ENCODE measurements at places on chromosomes 2 and 18. TPM values are rescaled to one million over a fixed set of nuclear protein-coding genes. Genes with fewer than 3 reads are reported as not detected.

DNA sequence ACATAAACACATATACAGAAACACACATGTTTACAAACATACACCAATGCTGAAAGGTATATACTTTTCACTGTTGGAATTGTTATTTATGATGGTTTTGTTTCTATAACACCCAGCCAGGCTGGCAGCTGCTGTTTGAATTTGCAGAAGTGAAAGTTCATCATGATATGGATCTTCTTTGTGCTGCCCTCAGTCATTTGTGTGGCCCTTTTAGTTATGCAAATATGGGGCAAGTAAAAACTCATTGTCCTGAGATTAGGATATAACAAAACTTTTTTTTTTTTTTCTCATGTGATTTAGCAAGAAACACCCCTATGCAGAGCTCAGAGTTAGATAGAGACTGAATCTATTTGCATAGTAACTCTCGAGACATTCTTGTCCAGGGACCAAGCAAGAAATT is 714.1 kb downstream of the KCNJ3 start:
- no peak for DNase-seq

DNA sequence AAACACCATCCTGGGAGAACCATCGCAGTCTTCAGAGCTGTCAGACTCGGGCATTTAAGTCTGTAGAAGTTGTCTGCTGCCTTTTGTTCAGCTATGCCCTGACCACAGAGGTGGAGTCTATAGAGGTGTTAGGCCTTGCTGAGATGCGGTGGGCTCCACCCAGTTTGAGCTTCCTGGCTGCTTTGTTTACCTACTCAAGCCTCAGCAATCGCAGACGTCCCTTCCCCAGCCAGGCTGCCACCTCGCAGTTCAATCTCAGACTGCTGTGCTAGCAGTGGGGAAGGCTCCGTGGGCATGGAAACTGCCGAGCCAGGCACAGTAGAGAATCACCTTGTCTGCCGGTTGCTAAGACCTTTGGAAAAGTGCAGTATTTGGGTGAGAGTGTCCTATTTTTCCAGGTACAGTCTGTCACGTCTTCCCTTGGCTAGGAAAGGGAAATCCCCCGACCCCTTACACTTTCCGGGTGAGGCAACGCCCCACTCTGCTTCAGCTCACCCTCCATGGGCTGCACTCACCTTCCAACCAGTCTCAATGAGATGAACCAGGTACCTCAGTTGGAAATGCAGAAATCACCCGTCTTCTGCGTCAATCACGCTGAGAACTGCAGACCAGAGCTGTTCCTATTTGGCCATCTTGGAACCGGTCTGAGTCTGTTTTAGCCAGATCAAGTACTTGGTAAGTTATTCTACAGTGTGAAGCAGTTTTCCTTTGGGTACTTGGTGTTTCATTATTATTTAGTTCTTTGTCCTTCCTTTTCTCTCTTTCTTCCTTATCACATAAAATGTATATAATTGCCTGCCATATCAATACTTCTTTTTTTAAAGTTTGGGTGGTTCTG is 71.5 kb downstream of the CDC42EP3 start:
- no peak for DNase-seq

Gene TEKT4
- total RNA-seq: 0.32 TPM

- no peak for DNase-seq
Observed at GRCh38 chr18:25883091-25883490, 207.3 kb downstream of the SS18 start.

DNA sequence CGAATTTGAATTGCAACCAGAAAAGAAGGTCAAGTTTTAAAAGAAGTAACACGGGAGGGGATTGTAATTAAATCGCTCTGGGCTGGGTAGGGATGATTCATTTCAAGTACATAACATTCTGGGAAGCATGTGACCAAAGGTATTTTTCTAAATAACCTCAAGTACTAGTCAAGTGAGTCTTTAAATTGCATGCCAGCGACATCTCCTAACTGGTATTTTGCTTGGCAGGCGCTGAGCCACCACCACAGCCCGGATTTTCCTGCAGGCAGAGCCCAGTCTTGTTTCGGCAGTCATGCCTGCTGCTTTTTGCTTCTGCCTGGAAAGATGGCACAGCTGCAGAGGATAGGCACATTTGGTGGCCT is 33.7 kb upstream of the NPAS2 start:
- no peak for DNase-seq

DNA sequence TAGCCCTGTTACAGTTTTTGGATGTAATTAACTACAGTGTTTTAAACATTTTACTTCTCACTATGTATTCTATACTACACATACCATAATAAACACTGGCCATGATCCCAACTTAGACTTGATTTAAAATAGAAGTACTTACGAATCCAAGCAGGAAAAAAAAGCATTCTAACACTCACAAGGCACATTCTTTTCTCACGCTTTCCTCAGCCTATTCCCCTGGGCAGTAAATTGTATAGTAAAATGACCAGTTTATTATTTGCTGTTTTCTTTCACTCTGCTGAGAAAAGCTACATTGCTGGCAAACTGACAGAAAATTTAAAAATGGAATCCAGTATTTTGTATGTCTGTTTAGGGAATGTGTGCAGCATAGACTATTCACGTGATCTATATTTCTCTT is 2.8 kb upstream of the TANC1 start:
- DNase-seq: no peak

DNA sequence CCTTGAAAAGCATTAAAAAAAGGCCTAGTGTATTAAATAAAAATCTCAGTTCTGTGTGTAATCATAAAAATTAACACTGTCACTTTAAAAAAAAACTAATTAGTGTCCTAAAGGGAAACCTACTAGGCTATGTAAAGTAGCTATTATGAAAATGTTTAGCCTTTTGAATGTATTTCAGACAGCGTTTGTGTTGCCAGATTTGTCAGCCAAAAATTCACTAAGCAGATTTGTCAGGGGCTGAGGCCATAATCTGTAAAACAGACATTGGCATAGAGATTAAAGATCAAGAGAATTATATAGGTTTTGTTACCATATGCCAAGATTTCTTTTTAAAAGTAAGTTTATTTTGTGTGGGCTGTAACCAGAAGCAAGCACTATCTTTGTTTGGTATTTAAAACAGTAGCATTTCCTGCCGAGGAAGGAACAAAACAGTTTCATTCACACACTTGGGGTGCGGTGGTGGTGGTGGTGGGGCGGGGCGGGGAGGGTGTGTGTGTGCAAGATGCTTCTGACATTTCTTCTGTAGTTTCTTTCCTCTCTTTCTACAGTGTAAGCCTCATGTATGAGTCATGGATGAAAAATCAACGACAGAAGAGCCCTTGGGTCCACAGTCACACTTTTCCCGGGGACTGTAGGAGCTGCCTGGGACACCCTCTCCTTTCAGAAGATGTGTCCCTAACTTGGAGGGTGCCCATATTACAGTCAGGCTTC is 328.5 kb upstream of the FANCL start:
- DNase-seq: no peak

DNA sequence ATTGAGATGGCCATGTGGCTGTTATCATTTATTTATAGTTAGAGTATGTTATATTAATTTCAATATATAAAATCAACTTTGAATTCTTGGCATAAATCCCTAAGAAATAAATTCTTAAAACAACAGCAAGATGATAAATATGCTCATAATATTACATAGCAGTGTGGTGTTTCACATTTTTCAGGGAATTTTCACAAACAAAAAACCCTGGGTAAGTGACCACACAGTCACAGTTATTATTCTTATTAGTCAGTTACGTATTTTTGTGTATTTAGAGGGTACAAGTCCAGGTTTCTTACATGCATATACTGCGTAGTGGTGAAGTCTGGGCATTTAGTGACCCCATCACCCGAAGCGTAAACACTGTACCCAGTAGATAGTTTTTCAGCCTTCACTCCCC is 289.5 kb upstream of the REV1 start:
- no peak for DNase-seq

DNA sequence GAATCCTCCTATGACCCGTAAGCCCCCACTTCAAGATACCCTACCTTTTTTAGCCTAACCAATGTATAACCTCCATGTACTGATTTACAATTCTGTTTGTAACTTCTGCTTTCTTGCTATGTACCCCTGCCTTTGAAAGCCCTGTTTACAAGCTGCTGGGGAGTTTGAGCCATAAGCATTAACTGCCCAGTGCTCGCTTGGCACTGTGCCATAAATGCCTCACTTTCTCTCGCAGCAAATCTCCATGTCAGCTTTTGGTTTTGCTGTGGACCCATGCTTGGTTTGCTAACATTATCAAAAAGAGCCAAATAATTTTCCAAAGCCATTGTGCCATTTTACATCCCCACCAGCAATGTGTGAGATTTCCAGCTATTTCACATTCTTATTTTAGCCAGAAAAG is 51.8 kb downstream of the TEX51 start:
- DNase-seq: no peak

- DNase-seq: no peak
Observed at GRCh38 chr2:236127010-236127409, 41.2 kb downstream of the GBX2 start.

Gene MAP3K19
- not detected for total RNA-seq

Gene GFPT1
- 85.7 TPM for total RNA-seq

DNA sequence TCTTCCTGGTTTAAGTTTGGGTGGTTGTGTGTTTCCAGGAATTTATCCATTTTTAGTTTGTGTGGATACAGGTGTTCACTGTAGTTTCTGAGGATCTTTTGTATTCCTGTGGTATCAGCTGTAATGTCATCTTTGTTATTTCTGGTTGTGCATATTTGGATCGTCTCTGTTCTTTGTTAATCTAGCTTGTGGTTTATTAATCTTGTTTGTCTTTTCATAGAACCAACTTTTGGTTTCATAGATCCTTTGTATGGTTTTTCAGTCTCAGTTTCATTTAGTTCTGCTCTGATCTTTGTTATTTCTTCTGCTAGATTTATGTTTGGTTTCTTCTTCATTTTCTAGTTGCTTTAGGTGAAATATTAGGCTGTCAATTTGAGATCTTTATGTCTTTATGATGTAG is 202.4 kb upstream of the ZSWIM2 start:
- no peak for DNase-seq

DNA sequence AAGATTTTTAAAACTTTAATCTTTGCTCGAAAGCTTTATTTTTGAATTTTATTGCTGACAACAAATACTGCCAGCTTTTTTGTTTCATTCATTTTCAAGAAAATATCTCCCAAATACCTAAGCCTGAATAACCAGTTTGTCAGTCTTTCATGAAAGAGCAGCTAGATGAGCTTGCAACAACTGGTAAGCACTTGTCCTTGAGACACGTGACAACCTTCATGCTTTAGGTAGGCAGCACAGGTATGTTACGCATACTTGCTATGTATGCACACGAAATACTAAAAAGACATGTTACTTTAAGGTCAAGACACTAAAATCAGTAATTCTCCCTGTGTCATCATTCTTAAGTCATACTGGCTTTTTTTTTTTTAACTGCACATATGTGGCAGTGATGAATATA is 12.3 kb downstream of the CEBPZ start:
- DNase-seq: no peak

GRCh38 chr18:6374340-6374739 is 40.4 kb downstream of the L3MBTL4 start:
- DNase-seq: no peak

Gene FEV
- total RNA-seq: not detected

- no peak for DNase-seq
Observed at GRCh38 chr18:61502472-61502871, 169.2 kb downstream of the CDH20 start.

DNA sequence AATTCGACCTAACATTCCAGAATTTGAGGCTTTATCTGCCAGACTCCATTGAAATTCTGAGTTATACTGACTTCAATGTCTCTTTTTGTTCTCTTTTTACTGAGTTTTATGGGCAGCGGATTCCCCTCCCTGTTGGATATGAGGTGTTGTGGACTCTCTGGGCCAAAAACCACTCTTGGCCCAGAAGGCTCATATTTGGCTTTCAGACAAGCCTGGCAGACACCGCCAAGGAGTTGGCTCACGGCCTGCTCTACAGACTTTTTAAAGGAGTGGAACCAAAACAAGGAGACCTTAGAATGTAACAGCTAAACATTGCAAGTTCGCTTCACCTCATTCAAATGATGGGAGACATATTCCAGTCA is 206.4 kb upstream of the NCKAP5 start:
- DNase-seq: no peak

DNA sequence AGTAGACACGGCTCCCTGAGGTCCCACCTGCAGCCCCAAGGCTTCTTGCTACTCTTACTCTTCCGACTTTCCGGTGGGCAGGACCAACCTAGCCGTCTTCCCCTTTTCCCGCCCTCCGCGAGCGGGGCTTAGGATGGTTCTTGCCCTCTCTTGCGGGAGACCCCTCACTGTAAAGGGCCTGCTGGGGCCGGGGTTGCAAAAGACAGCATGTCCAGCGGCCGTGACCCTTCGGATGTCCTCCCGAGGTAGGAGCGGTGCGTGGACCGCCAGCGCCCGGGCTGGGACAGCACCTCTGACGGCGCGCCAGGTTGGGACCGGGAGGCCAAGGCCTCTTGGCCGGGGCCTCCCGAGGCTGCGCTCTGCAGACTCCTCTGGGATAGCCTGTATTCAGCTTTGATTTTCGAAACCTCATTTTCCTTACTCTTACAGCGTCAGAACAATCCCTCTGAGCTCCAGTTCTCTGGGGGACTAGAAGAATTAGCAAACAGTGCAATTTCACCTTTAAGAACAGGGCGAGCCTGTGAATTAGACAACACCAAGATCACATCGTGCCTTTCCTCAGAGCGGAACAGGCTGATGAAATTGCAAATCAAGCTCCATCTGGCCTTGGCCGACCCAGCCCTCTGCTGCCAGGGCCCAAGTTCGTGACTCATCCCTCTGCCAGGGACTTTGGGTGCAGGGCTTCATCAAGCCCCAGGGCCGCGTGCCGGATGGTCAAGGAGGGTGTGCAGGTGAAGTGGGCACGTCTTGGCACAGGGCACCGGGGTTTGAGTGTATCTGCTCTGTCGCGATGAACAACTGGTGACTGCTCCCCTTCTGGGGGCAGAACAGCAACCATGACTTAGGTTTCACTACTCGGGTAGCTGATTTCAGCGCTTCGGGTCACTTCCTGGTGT is 777 bp downstream of the MOCOS start:
- DNase-seq: no peak

Data from cardiac septum (tissue), 1 donor.